Activated CD8-positive, alpha-beta memory T cell treated with anti-CD3 and anti-CD28 coated beads for 24 hours (primary cell): ENCODE measurements at places on chromosomes 7 and 10.

- DNase-seq, result no peak
These were observed 48.5 kb downstream of the GRID1 start for GRCh38 chr10:86317949-86318725.

DNA sequence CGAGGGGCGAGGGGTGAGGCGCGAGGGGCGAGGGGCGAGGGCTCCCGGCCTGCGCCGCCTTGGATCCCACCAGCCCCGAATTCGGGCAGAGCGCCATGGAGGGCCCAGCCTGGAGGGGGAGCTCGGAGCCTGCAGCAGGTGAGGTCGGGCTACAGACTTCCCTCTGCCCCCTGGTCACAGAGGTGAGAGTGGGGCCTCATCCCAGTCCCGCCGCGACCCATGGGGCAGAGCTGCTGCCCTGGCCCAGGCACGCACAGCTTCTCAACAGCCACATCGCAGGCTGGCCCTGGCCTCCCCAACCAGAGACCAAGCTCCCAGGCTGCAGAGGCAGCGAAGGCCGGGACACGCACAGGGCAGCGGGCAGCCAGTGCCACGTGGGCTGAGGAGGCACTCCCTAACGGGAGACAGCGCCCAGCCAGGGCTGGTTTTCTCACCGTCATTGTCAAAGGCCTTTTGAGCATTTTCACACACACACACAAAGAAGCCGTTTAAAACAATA, 191.8 kb downstream of the PTPRN2 start:
- DNase-seq, result no peak

GRCh38 chr10:90732581-90732980, 125.3 kb downstream of the HTR7 start:
- DNase-seq, result no peak

DNA sequence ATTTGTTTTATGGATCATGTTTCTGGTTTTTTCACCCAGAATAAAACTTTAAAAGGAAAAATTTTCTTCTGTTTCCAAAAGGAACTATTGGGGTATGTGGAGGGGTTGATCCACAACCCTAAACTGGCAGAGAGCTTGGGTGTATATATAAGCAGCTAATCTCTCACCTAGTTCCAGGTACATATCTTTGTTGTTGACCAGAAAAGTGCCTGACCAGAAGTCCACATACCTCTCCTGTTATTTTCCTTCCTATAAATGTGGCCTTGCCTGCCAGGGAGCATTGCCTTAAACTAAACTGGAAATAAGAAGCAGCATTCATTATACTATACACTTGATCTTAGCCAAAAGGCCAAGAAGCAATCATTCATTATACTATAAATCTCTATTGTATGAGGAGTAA, 112.0 kb downstream of the ZEB1 start:
- no peak for DNase-seq

DNA sequence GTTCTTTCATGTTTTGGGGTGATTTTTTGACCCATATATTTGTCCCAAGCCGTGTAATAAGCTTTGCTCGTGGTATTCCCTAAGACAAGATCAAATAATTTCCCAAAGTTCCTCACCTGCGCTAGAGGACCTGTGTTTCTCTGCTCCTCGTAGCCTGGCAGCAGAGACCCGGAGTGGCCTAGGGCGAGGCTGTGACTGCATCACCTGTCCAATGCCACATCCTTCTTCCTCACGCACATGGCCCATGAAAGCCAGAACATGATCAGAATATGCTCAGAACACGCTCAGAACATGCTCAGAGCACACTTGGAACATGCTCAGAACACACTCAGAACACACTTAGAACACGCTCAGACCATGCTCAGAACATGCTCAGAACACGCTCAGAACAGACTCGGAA, 23.8 kb downstream of the EN2 start:
- DNase-seq, result no peak

DNA sequence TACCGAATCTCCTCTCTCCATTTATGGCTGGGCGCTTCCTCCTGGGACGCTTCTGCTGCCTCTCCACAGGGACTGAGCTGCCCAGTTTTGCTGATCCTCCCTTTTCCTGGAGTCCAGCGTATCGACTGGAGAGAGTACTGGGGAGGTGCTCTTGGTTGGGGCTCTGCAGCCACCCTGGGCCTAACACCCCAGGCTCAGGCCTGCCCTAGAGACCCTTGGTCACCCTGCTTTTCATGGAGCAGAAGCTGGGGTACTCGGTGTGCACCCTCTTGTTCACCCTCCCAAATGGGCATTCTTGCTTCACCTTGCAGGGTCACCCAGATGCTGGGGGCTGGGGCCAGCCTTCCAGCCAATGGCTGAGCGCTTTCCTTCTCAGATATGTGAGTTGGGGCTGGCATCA, 88.8 kb upstream of the RET start:
- no peak for DNase-seq

GRCh38 chr10:73581918-73582317, 9.2 kb downstream of the USP54 start:
- no peak for DNase-seq

DNA sequence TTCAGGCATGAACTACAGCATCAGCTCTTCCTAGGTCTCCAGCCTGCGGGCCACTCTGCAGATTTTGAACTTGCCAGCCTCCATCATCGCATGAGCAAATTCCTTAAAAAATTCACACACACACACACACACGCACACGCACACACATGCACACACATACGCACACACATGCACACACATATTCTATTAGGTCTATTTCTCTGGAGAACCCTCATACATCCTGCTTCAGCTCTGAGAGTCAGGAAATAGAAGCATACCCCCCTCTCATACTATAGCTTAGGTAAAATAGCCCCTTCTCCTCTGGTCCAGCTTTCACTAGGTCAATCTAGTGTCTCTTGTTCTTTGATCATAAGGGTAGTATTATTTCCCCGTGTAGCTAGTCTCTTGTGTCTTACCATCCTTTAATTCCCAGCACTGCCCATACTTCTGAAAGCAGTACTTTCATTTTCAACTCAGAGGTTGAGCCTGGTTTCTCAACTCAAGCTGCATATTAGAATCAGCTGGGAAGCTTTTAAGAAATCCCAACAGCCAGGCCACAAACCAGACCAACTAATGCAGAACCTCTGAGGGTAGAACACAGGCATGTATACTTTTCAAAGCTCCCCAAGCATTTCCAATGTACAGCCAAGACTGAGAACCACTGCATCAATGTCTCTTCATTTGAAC, 30.9 kb upstream of the ITGB8 start:
- DNase-seq, result no peak

GRCh38 chr7:134533288-134533771, 6.0 kb downstream of the AKR1B10 start:
- DNase-seq, result no peak

DNA sequence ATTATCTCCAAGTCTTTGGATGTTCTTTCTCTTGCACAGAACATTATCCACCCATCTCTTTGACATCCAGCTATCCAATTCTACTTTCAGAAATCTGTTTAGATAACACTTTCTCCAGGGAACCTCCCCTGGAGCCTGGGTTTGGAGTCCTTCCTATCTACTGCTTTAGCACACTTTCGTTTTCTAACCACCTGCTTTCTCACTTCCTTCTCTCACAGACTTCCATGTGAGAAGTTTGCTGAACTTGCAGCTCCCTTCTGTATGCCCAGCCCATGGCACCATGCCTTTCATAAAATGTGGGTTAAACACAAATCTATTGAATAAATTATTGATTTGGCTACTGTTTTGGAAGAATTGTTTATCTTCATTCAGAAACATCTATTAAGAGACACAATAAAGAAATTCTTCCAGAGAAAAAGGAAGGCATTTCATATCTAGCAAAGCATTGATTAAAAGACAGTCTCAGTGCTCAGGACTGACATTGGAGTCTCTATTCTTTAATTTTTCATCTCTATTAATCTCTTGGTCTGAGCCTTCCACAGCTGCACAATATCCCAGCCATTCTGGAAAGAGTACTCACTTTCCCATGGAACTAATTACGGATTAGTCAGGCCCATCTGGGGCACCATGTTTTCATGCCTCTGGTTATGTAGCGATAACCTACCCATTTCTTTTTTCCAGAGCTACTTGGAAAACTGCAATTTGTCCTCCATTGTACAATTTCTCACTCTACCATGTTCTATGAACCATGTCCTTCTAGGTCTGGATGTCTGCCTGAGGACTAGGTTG, 1077.3 kb downstream of the SORCS3 start:
- no peak for DNase-seq

DNA sequence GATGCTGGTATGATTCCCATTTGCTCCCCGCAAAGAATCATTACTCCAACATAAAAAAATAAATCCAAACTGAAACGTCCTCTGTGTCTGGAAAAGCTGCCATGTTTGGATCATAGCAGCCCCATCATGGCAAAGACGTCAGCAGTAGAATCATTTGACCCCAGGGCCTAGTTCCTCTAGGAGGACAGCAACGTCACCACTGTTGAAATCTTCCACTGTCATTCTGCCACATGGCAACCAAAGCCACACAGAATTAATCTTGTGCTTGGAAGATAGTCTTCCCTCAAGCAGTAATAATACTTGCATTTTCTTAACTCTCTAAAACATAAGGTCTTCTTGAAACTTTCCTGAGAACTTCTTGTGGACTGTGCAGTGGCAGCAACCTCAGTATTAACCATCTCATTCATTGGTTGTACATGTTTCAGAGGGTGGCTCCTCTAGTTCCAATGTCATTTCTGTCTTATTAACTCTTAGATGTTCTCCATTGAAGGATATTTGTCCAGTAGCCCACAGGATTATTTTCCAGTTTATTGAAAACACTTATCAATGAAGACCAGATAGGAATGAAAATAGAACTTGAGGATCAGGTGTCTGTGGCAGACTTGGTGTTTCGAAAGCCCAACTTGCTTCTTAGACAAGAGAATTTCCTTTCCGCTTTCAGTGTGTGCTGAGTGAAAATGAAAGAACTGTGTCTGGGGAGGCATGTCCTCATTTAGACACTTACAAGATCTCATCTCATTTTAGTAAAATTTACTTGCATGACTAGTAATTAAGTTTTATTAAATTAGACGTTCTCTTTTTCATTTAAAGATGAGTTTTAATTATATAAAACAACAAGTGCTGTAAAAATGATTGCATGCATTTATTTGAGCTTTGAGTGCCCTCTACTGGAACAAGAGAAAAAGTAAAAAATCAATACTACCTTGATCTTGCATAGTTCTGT, 28.9 kb upstream of the INHBA start:
- DNase-seq, result no peak

- DNase-seq, result no peak
These were observed 2.3 kb upstream of the SMIM30 start for GRCh38 chr7:113120647-113121046.

DNA sequence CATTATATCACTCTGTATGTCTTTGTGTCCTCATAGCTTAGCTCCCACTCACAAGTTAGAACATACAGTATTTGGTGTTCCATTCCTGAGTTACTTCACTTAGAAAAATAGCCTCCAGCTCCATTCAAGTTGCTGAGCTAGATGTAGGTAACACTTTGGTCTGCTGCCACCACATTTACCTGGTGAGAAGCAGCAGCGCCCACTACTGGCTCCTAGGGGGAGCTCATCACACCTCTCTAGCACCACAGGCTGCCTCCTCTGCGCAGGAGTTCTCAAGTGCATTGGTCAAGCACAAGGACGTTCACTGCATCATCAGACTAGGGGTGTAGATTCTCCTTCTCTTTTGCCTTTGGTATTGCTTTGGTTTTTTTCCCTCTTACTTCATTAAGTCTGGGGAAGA, 530.9 kb upstream of the AUTS2 start:
- DNase-seq, result no peak

DNA sequence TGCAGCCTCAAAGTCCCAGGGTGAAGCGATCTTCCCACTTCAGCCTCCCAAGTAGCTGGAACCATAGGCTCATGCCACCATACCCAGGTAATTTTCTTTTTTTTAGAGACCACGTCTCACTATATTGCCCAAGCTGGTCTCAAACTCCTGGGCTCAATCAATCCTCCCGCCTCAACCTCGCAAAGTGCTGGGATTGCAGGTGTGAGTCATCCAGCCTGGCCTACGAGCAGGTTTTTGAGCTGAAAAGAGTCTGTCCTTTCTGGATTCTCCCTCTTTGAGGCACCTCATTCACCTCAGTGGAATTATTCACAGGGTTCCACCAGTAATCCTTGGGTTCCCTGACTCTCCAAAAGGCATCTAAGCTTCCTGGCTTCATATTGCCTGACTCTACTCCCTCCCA, 7.6 kb upstream of the LEP start:
- no peak for DNase-seq

- DNase-seq, result no peak
These were observed 4.8 kb downstream of the ANKIB1 start for GRCh38 chr7:92250603-92251002.

GRCh38 chr10:43965033-43965917, 316.6 kb upstream of the ZNF32 start:
- no peak for DNase-seq

DNA sequence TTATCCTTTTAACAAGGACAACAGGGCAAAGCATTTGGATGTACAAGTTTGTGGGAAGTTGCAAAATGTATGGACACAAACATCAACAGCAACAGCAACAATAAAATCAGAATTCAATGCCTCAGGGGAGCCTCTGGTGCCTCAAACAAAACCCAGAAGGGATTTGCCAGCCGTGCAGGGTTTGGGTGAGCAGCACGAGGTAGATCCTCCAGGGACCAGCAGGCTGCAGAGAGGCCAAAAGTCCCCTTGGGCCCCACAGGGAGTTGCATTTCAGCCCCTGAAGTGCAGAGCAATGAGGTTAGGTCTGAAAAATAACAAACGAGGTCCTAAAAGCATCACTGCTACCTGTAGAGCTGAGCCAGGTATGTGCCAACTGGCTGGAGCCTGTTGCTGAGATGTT, 51.7 kb upstream of the CPXM2 start:
- DNase-seq, result no peak

DNA sequence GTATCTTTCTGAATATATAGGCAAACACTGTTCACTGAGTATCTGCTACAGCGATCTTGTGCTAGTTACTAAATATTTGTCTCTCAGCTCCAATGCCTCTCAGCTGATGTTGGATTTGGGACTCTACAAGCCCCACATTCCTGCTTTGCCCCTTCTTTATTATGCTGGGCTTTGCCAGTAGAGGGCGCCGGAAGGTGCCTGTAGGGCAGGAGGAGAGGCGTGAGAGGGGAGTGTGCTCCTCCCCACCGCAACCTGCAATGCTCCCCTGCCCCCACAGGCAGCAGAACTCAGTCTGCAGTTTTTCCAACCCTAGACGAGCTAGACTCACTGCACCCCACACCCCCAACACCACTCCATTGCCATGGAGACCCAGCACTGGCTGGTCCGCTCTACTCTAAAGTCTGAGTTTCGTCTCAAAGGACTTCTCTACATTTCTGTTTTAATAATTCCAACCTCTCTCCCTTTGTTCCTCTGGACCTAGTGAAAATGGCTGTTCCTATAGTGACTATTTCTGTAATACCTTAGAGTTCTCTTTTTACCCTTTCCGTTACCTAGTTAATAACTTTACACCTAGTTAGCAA, 337.6 kb downstream of the CCSER2 start:
- no peak for DNase-seq

DNA sequence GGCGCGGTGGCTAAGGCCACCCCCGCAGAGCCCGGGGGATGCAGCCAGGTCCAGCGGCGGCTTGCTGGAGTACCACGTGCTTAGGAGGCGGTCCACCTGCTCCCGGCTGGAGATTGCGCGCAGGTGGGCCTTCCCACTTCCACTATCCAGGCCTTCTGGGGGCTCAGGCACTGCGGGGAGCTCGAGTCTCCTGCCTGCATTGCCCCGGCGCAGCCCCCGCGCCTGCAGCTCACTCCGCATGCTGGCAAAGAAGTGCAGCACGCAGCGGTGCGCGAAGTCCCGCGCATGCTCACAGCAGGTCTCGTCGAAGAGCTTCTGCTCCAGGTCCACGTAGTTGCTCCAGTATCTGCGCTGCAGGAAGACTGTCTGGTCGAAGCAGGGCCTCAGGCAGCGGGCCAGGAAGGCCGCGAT, 5.8 kb downstream of the CALHM3 start:
- no peak for DNase-seq

- no peak for DNase-seq
These were observed 50.9 kb downstream of the ICA1 start for GRCh38 chr7:8210845-8211724.

GRCh38 chr7:27165089-27165995, at the start of gene HOXA9:
Gene HOXA9, minus strand, starts transcription at chr7:27165537. Its CDS starts 80 bp downstream, at chr7:27165457.
- DNase-seq, result peak; percentile 71
